ENCODE measurements at places on chromosomes 13 and 19.
A peak's percentile ranks its signal among the peaks of the same experiment; 100 is the strongest.

DNA sequence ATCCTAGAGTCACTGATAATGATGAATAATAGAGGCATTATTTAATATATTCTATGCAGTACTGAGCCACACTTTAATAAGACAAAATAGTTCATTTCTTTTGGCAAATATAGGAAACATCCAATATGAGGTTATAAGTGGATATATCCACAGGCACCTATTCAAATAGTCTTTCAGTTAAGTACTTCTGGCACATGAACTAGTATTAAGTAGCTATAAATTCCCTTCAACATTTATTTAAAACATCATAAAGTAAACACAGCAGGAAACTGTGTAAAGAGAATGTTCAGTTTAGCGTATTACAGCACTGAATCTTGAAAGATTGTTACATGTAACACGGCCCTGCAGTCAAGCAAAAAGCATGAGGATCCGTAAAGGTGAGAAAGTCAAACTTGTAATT is 463.3 kb upstream of the KLF12 start:
- DNase-seq: no peak

DNA sequence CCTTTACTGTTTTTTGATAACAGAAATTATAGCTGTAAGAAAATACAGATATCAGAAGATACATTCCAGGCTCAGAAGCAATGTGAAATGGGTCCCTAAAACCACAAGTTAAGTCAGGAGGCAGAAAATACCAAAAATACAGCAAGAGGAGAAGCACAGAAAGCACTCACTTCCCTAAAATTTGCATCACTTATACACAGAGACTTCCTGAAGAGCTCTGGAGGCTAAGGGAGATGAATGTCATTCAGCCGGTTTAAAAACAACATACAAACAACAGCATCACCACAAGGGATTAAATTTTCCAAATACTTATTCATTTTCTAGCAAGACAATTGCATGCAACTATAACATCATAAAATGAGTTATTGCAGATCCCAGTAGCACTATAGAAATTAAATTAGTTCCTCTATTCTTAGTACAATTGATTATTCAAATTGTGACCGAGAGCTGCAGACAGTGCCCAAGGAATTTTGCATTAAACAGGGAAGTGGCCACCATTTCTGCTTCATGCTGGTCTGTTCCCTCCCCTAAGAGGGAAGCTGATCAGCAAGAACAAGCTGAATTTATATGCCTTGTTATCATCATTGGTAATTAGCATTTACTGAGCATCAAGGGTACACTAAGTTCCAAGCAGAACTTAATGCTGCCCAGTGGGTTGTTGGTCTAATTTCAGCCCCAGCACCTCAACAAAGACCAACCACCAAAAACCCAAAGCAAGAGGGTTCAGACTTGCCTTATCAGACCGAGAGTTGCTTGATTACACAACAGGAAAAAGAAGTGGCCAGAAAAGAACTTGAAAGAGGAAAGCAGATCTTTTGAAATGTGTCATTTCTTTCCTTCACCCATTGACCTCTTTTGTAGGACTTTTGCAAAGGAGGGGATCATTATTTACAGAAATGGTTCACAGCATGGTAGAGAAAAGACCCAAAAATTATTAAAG is 140.7 kb downstream of the KCTD12 start:
- DNase-seq: no peak

- DNase-seq: no peak
These were observed 20.8 kb upstream of the OR7A17 start for GRCh38 chr19:14906711-14907110.

DNA sequence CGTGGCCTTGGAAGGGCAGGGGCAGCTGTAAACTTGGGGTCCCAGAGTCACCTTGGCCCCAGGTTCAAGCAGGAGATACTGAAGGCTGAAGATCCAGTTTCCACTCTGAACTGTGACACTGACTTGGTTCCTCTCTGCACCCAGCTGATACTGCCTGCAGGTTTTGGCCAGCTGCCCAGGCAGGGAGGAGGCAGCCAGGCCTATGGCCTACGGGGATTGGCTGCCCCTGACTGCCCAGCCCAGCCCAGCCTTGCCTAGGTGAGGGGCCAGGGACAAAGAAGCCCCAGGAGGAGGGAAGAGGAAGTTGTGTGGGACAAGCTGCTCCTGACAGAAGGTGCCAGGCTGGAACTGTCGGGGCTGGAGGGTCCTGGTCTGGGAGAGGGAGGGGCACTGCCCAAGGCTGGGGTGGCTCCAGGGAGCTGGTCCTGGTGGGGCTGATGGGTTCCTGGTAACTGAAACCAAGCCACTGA is 51.7 kb upstream of the CYP4F8 start:
- DNase-seq: peak; percentile 49

- DNase-seq: no peak
These were observed 34.6 kb upstream of the ONECUT3 start for GRCh38 chr19:1718420-1719291.

GRCh38 chr13:73938372-73939070 is 195.7 kb downstream of the KLF12 start:
- peak; percentile 60 for DNase-seq

GRCh38 chr13:111625526-111626315 is 305.3 kb downstream of the TEX29 start:
- DNase-seq: no peak

GRCh38 chr19:2561895-2562294 is 86.0 kb downstream of the GADD45B start:
- no peak for DNase-seq

DNA sequence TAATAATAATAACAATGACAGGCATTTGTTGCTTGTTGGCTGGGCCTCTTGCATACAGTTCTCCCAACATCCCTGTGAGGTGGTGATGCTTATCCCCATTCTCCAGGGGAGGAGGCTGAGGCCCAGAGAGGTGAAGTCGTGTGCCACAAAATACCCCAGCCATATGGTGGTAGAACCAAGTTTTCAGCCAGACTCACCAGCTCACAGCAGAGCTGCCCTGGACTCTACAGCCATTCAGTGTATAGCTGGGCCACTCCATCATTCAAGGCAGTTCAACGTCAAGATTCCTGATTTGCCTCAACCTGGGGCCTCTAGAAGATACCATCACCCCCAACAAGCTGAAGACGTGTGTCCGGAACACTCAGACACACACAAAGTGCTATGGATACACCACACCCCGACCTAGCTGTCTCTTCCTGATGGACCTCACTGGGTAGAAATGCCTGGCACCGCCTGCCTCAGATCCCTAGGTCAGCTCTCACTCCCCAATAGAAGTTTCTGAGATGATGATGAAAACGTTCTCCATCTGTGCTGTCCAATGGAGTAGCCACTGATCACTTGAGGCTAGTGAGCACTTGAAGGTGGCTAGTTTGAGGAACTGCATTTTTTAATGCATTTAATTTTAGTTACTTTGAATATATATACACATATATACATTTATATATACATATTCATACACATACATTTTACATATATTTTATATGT is 4.3 kb upstream of the CEACAM19 start:
- DNase-seq: no peak

DNA sequence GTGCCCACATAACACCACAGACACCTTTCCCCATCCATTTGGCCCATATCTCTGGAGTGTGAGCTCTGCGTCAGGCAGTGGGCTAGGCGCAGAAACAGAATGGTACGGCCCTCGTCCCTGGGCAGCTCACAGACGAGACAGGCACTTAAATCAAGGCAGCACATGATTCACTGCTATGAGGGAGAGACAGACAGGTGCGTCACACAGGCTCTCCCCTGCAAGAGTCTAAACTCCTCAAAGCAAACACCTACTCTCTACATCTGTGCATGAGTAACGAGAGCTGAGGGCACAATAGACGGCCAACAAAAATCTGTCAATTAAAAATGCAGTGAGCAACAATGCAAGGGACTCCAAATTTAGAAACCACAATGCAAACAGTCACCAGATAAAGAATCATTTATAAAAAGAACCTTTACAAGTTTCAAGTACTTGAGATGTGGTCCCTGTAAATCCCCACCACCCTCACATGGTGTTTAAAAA is 348.9 kb downstream of the UQCRFS1 start:
- DNase-seq: peak; percentile 2

GRCh38 chr13:111448504-111448903 is 128.1 kb downstream of the TEX29 start:
- no peak for DNase-seq

DNA sequence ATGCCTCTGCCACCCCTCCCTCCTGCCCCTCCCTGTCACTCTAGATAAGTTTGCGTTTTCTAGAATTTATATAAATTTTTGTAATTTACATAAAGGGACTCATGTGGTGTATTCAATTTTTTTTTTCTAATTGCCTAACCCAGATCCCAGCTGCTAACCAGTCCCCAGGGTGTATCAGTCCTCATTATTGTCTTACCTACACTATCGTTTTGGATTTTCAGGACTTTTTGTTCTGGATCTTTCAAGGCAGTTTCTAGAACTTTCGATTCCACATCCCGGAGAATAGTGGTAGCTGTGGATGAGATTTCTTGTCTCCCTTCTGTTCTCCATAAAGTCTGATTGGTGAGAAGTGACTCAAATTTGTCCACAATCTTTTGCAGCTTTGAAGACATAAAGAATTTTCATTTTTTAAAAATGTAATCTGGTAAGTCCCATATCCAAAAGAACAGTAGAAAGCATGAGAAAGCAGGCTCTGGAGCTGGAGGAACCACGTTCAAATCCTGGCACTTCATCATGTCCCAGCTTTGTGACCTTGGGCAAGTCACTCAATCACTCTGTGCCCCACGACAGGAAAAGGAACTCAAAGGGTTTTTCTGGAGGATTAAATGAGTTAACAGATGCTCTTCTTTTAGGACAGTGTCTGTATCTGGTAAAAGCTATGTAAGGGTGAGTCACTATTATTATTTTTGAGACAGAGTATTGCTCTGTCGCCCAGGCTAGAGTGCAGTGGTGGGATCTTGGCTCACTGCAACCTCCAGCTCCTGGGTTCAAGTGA is 19.7 kb downstream of the ADGRE3 start:
- DNase-seq: no peak

DNA sequence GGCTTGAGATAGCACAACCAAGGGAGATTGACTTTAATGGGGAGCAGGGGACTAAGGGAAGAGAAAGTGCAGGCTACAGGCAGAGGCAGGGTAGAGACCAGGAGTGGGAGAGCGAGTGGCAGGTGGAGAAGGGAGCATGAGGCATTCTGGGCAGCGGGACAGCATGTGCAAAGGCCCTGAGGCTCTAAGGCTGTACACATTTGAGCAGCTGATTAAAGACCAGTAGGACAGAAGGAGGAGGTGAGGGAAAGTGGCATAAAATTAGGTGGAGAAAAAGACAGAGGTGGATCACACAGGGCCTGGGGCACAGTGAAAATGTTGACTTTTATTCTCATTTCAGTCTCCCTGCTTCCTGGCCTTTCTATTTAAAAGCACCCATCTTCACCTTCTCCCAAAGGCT is 74.4 kb downstream of the ALOX5AP start:
- DNase-seq: no peak

GRCh38 chr19:56116606-56117005 is 4.5 kb downstream of the ZNF787 start:
- DNase-seq: no peak

- no peak for DNase-seq
These were observed 15.4 kb downstream of the RB1 start for GRCh38 chr13:48318821-48319511.

GRCh38 chr19:15923702-15924101 is 10.6 kb downstream of the CYP4F11 start:
- no peak for DNase-seq

- DNase-seq: no peak
These were observed 4.8 kb downstream of the COLGALT1 start for GRCh38 chr19:17560205-17560595.

- no peak for DNase-seq
These were observed 27.1 kb downstream of the STK24 start for GRCh38 chr13:98549728-98550317.

GRCh38 chr13:38566519-38566918 is 120.4 kb upstream of the FREM2 start:
- no peak for DNase-seq

GRCh38 chr13:87925006-87925405 is 253.8 kb downstream of the SLITRK5 start:
- DNase-seq: no peak

DNA sequence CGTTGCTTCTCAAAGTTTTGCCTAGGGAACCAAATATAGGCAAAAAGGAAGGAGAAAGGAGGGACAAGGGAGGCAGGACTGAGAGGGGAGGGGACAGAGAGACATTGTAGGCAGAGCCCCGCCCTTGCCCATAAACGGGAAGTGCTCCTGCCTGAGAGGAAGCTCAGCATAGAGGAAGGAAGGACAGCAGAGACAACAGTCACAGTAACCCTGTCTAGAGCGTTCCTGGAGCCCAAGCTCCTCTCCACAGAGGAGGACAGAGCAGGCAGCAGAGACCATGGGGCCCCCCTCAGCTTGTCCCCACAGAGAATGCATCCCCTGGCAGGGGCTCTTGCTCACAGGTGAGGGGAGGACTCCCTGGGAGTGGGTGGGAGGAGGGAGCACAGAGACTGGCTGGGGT is at the start of gene CEACAM21:
TSS of gene CEACAM21 (plus strand) at position 169 of the 400 bp plus-strand sequence. CDS start at position 278, 109 bp downstream.
- no peak for DNase-seq

DNA sequence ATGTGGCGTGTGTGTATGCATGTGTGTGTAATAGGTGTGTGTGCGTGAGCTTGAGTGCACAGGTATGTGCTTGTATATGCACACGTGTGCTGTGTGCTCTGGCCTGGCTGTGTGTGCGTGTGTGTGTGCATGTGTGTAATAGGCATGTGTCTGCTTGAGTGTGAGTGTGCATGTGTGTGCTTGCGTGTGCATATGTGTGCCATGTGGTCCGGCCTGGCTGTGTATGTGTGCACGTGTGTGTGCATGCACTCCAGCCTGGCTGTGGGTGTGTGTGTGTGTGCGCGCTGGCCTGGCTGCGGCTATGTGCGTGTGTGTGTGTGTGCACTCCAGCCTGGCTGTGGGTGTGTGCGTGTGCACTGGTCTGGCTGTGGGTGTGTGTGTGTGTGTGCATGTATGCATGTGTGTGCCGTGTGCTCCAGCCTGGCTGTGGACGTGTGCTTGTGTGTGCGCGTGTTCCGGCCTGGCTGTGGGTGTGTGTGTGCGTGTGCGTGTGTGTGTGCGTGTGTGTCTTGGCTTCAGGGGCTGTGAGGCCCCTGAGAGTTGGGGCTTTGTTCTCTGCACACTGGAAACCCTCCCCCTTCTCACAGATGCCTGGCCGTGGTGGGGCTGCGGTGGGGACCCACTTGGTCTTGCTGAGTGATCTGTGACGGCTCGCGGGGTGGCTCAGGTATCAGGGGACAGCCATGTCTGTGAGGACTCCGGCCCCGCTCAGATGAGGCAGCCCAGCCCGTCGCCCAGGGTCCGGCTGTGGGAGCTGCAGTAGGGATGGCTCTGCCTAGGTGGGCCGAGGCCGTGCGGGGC is 8.2 kb downstream of the SPPL2B start:
- DNase-seq: no peak

DNA sequence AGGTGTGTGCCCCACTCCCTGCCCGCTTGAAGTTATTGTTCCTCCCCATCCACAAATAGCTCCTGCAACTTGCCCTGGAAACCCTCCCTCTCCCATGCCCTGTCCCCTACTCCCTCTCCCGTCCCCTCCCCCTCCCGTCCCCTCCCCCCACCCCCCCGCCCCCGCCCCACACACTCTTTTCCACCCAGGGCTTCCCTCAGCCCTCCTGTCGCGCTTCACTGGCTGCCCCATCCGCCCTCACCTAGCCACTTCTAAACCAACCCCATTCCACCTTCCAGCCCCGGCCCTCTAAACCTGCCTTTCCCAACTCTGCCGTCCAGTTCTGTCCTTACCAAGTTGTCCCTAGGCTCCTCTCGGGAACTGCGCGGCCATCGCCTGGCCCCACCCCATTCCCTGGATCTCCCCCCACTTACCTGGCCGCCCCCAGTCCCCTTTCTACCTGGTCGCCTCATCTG is 993 bp downstream of the RGL3 start:
- no peak for DNase-seq

GRCh38 chr19:50798659-50799546 is 8.7 kb downstream of the ACP4 start:
- no peak for DNase-seq

GRCh38 chr13:101757446-101758039 is 305.1 kb downstream of the ITGBL1 start:
- peak; percentile 41 for DNase-seq

Data from LoVo (cell line).